ENCODE measurements at places on chromosomes 3 and 15.

DNA sequence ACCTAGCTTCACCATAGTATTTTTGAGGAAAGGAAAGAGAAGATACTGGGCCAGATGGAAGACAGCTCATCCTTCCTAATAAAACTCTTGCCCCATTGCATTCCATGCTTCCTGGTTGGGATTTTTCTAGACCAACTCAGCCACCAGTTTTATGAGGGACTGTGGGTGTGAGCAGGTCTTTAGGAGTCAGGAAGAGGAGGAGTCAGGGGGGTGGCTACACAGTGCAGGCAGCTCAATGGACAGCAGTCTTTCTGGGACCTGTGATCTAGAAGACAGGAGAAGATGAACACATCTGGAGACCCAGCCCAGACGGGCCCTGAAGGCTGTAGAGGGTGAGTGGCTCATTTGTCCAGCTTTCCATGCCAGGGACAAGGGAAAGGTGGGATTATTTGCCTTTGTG lies at the start of gene NOX5:
Gene NOX5, plus strand, starts transcription at position 242 of the 400 bp plus-strand sequence. Its CDS starts 41 bp downstream, at position 283.
- no peak for DNase-seq

DNA sequence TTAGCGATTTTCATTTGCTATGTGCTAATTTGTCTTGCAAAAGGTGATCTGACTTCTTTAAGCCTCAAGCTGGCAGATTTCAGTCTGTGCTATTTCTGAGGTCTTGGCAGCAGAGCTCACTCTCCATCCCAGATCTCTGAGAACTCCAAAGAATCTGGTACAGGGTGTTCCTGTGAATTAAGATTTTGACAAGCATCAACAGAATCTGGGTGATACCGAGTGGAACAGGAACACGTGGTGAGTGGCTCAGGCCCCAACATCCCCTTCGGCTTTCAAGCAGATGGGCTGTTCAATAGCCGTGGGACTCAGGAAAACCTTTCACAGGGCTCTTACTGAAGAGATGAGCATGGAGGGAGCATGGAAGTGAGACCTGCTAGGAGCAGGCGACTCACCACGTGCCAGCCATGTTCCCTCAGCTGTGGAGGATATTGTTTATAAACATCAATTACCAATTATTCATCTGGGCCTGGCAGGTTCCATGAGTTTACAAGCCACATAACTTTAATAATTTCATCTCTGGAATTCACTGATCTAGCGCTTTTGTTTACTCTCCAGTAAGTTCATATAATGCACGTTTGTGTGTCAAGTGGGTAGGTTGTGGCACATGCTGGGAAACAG lies 103.4 kb upstream of the SELENOK start:
- no peak for DNase-seq

DNA sequence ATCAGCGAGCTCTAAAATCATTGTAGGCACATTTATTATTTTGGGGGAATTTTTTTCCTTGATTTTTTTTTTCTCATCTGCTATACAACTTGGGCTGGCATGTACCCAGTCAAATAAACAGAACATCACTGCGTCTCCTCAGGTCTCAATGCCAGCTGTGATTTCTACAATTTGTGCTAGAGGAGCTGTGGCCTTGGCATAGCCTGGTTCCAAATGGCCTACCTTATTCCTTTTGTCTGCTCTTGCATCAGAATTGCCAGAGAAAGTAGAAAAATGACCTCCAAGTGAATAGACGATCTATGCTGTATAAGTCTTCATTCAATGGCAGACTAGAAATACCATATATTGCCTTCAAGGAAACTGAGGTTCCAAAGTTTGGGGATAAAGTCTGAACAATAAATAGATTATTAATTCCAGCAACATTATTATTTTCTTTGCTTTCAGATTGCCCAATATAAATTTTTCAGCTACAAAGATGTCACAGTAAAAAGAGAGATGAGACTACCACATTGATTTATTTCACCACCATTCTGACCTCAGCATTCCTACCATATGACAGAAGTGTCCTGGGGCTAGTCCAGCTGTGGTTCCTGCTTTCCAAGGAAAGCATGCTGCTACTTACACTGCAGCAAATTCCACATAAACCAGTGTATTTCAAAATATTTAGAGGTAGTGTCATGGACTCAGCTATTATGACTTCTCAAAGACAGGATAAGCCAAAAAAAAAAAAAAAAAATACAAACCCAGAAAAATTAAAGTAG lies 493.9 kb upstream of the ZNF385D start:
- DNase-seq: no peak

DNA sequence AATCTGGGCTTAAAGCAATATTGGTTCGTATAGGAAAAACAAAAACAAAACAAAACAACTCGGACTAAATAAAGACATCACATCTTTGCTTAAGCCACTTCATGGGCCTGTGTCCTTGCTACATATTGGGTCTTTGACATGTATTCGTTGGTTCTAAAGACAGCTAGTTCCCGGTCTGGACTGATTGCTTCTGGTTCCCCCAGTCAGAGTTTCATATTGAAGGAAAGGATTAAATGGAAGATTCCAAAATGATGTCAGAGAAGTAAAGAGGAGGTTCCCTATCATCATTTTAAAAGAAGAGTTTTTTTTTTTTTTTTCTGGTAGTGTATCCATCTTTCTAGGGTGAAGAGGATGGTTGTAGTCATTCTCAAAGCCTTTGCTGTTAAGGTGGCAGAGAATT lies 2.3 kb downstream of the OXSR1 start:
- DNase-seq: no peak

- DNase-seq: no peak
Measured at GRCh38 chr3:30421266-30421665, 185.1 kb upstream of the TGFBR2 start.

- DNase-seq: no peak
Measured at GRCh38 chr3:16509721-16510619, 3.5 kb downstream of the RFTN1 start.

DNA sequence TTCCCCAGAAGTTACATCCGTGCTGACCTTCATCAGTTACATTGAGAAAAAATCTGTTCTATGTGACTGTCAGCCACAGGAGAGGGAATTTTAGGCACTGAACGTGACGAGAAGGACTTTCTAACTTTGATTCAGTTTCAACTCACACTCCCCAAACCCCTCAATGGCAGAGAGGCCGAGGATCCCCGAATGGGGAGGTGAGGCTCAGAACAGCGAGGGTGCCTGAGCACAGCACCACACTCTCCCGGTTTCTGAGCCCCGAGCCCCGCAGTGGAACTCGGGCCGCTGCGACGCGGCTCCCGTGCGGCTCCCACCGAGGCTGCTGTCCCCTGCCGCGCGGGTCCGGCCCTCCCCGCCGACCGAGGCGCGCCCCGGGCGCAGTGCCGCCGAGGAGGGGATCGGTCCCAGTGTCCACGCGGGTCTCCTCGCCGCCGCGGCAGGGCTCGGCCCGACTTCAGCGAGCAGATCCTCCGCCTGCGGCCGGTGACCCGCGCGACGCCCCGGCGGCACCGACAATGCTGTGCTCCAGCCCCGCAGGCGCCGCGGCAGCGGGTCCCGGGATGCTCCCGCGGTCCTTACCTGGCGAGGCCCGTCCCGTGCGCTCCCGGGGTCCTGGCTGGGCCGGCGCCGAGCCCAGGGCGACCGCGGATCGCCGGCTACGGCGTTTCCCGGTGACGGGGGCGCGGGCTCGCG lies 439 bp downstream of the CTXND1 start:
- no peak for DNase-seq
